Tibial artery (tissue), 4 donors: ENCODE measurements at places on chromosomes 7 and 10.

GRCh38 chr7:86991771-86992191 lies 67.7 kb downstream of the ELAPOR2 start:
- H3K27me3 ChIP-seq: no peaks in the 10 kb centered on the region
- no peak overlapping the region for H3K27ac ChIP-seq
- H3K36me3 ChIP-seq: no peaks in the 10 kb centered on the region
- no peak for DNase-seq

- no peaks in the 10 kb centered on the region for H3K4me1 ChIP-seq
- H3K27me3 ChIP-seq: no peaks in the 10 kb centered on the region
- no peak overlapping the region for H3K4me3 ChIP-seq
- no peak for DNase-seq
- H3K27ac ChIP-seq: no peak overlapping the region
- no peaks in the 10 kb centered on the region for H3K36me3 ChIP-seq
Measured at GRCh38 chr7:22894546-22894945, 71.9 kb upstream of the TOMM7 start.

DNA sequence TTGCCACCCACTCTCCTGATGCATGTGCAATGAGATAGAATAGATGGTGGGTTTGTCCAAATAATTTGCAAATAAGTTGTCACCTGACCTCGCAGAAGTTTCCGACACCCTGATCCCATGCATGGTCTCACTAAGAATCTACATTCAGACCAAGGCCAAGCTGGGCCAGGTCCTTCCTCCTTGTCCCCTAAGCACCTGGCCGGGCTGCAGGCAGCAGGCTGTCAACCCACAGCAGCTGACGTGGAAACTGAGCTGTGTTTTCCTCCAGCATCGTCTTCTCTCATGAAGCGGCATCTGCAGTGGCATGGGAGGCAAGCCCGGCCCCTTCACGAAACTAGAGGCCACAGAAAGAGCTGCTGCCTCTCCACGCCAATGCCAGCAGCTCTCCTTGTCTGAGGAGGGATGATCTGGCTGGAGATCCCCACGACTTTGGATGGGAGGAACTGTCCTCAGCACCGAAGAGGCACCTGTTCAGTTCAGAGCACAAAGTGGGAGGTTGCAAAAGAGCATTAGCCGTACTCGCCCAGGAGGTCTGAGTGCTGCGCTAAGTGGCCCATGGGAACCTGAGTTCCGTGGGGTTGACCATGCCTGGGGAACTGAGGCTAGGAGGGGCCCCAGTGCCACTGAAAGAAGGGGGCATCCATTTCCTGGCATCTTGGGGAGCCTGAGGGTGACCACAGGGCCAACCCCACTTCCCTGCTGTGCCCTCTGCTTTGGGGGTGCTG lies 110.5 kb upstream of the INSIG1 start:
- DNase-seq: no peak
- H3K27me3 ChIP-seq: no peaks in the 10 kb centered on the region
- H3K4me1 ChIP-seq: no peaks in the 10 kb centered on the region
- H3K27ac ChIP-seq: no peak overlapping the region

- no peaks in the 10 kb centered on the region for H3K4me1 ChIP-seq
- H3K27me3 ChIP-seq: no peaks in the 10 kb centered on the region
- no peak overlapping the region for H3K27ac ChIP-seq
- H3K4me3 ChIP-seq: no peak overlapping the region
Measured at GRCh38 chr7:4072161-4072925, 609.8 kb upstream of the FOXK1 start.

DNA sequence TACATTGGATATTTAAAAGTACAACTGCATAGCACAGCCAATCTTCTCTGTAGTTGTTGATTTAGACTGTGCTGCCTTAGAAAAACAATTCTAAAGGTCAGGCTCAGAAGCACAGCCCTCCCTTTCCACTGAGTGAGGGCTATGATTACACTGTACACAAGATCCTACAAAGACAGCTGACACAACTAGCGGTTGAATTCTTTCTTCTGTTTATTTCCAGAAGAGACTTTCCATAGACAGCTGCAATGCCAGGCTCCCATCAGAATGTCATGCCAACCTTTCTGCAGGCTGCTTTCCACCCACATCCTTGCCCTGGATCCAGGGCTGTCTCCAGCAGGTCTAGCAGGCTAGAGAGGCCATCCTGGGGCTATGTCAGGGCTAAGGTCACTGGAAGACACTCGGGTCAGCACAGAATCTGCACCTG lies 39.3 kb downstream of the FAM13C start:
- no peak for DNase-seq
- H3K4me1 ChIP-seq: peaks cover 11% of the 10 kb centered on the region
- no peaks in the 10 kb centered on the region for H3K36me3 ChIP-seq
- H3K27ac ChIP-seq: peak overlapping the region; percentile 50
- H3K27me3 ChIP-seq: no peaks in the 10 kb centered on the region
- H3K4me3 ChIP-seq: no peak overlapping the region

DNA sequence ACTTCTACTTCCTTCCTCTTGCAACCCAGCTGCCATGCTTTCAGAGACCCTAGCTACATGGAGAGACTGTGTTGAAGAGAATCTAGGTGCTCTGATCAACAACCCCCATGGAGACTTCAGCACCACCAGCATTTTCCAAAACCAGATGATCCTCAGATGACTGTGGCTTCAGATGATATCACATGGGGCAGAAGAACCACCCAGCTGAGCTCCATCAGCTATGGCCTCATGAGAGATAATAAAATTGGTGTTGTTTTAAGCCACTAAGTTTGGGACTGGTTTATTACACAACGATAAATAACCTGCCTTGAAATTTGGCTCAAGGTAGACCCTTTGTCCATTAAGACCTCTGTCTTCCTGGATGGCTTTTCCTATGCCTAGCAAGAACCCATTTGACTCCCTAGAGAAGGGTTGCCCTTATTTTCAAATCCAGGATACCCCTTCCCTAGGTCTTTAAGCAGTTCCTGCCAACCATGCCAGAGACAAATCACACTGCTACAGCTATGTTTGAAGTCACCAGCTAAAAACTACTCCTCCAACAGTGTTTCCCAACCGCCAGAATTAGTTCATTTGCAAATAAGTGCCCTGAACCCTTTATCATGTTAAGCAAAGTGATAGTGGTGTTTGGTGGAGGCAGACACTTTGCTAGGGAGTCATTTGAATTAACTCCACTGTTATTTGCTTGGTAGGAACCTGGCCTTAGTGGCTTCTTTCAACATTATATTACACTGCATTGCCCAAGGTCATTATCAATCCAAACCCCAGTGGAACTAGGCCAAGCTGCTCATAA lies 136.9 kb upstream of the PALS2 start:
- H3K4me3 ChIP-seq: no peak overlapping the region
- no peak overlapping the region for H3K27ac ChIP-seq
- no peaks in the 10 kb centered on the region for H3K36me3 ChIP-seq
- DNase-seq: no peak
- H3K4me1 ChIP-seq: no peaks in the 10 kb centered on the region

DNA sequence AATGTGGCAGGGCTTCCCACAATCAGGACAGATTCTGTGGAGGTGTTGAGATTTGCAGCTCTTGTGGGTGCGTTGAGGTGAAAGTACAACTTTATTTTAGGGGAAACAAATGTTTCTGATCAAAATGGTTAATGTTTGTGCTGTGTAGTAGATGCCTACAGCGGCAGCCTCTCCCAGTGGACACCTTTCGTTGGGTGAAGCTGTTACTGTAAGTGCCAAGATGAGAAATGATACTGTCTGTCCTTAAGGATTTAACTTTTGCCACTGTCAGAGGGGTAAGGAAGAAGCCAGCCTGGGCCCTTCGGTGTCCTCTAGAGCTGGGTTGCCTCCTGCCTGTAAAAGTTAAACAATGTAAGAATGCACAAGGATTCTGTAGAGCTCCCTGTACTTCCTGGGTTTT lies 27.9 kb downstream of the DOCK1 start:
- H3K27ac ChIP-seq: no peak overlapping the region
- no peak for DNase-seq
- H3K27me3 ChIP-seq: no peaks in the 10 kb centered on the region
- H3K4me1 ChIP-seq: no peaks in the 10 kb centered on the region

DNA sequence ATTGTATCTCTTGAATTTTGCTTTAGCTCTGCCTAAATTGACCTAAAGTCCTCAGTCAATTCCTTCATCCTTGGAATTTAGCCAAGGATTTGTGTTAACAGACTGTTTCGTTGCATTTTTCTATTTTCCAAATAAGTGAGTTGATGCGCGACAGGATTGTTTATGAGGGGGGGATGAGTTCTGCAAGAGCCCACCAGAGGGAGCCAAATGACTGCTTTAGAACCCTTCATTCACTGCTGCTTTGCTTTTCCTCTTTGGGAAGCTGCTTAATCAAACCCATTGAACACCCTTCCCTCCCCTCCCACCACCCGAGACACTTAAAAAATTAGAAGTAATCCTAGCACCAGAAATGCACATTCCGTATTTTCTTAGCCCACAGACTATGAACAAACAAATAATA lies 33.7 kb upstream of the PTF1A start:
- no peaks in the 10 kb centered on the region for H3K4me1 ChIP-seq
- H3K27me3 ChIP-seq: no peaks in the 10 kb centered on the region
- H3K27ac ChIP-seq: no peak overlapping the region
- H3K36me3 ChIP-seq: no peaks in the 10 kb centered on the region
- H3K4me3 ChIP-seq: no peak overlapping the region

DNA sequence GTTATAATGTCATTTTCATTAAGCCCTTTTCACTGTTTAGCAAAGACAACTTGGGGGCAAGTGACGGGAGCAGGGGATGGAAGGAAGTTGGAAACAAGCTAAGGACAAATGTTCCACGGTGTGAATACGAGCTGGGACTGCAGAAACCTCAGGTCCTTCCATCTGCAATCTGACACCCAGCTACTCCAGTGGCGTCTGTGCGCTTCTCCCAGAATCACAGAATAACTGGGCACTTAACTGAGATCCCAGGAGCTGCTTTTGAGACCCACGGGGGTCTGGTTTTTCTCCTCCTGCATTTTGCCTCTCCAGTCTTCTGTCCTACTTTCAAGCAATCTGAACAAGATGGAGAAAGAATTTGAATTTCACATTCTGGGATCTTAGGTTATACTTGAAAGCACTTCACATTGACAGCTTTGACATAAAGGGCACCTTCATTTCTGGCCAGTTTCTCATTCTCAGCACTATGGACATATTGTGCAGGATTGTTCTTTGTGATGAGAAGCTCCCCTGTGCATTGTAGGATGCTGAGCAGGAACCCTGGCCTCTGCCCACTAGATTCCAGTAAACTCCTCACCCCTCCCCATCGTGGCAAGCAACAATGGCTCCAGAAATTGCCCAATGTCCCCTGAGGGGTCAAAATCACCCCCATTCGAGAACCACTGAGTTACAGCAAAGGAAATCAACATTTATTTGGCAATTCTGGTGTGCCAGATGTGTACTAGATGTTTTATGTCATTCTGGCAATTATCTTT lies 194.1 kb downstream of the CACNB2 start:
- no peaks in the 10 kb centered on the region for H3K4me1 ChIP-seq
- peak overlapping the region; percentile 35 for H3K4me3 ChIP-seq
- no peak for DNase-seq

DNA sequence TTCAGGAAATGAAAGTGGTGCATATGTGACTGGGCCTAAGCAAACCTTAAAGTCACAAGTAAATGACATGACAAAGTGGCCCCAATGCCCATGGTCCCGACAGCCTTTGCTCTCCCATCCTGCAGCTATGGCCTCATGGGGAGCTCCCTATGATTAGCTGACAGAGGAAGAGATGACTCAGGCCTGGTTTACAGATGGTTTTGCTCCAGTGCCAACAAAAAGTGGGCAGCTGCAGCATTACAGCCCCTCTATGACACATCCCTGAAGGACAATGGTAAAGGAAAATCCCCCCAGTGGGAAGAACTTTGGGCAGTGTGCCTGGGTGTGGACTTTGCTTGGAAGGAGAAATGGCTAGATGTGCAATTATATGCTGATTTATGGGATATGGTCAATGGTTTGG lies 105.1 kb upstream of the ADCY1 start:
- H3K36me3 ChIP-seq: no peaks in the 10 kb centered on the region
- no peak overlapping the region for H3K4me3 ChIP-seq
- DNase-seq: no peak

- H3K27ac ChIP-seq: no peak overlapping the region
- no peaks in the 10 kb centered on the region for H3K27me3 ChIP-seq
- H3K36me3 ChIP-seq: no peaks in the 10 kb centered on the region
- no peaks in the 10 kb centered on the region for H3K4me1 ChIP-seq
Measured at GRCh38 chr10:15222511-15222910, 54.0 kb upstream of the NMT2 start.

DNA sequence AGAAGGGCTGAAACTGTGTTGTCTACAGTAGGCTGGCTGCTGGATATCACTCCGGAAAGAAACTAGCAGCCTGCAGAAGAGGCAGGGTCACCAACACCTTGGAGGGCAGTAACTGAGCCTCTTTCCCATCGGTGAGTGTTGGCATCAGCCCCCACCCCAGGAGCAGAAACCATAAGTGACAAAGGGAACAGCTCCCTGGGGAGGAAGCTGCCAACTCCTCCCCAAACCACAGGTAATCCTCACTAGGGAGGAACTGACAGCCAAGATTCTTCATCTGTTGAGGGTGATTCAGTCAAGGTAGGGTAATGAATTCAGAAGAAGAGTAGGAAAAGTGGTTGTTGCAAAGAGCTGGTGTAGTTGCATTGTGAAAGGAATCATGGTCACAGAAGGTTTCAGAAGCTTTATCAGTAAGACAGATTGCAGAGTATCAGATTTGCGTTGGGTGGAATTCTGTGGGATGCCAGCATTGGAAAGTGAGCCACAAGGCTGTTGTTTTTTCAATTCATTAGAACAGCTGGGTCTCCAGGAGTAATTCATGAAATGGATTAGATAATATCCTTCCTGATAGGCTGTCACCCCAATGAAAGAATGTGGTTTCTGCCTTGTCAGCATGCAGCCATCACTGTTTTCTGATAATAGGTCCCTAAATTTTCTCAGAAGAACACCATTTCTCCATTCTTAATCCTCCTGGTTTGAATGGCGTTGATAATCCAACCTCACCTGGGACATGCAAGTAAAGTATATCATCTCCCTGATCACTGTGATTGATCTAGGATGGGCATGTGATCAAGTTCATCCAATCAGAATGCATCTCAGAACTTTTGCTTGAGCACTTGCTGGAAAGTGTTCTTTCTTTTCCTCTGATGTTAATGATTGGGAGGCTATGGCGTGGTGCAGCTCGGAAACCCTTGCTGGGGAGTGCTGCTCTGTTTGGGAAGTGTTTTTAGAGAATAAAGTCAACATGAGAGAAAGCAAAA lies 75.0 kb upstream of the CTBP2 start:
- H3K36me3 ChIP-seq: no peaks in the 10 kb centered on the region
- H3K4me3 ChIP-seq: no peak overlapping the region
- DNase-seq: no peak
- no peaks in the 10 kb centered on the region for H3K27me3 ChIP-seq
- no peak overlapping the region for H3K27ac ChIP-seq
- no peaks in the 10 kb centered on the region for H3K4me1 ChIP-seq

- H3K4me1 ChIP-seq: no peaks in the 10 kb centered on the region
- no peak overlapping the region for H3K4me3 ChIP-seq
- H3K36me3 ChIP-seq: no peaks in the 10 kb centered on the region
- H3K27me3 ChIP-seq: no peaks in the 10 kb centered on the region
Measured at GRCh38 chr7:121531175-121532070, 135.3 kb upstream of the FAM3C start.

GRCh38 chr10:132455441-132455971 lies 58.5 kb downstream of the PWWP2B start:
- H3K4me3 ChIP-seq: no peak overlapping the region
- H3K36me3 ChIP-seq: no peaks in the 10 kb centered on the region
- no peak overlapping the region for H3K27ac ChIP-seq
- no peaks in the 10 kb centered on the region for H3K27me3 ChIP-seq

- DNase-seq: no peak
- no peaks in the 10 kb centered on the region for H3K27me3 ChIP-seq
- no peaks in the 10 kb centered on the region for H3K36me3 ChIP-seq
- H3K4me1 ChIP-seq: no peaks in the 10 kb centered on the region
- H3K27ac ChIP-seq: no peak overlapping the region
- H3K4me3 ChIP-seq: no peak overlapping the region
Measured at GRCh38 chr10:61219696-61220095, 233.5 kb downstream of the TMEM26 start.
